Right ventricle myocardium inferior (tissue), 1 donor: ENCODE measurements at places on chromosomes 3 and 15. TPM values are rescaled to one million over a fixed set of nuclear protein-coding genes. Genes with fewer than 3 reads are reported as not detected.

RASGRF1 gene
- total RNA-seq, result not detected

ACTC1 gene
- 15,626 TPM for total RNA-seq

MYLK gene
- 10.1 TPM for total RNA-seq

DNA sequence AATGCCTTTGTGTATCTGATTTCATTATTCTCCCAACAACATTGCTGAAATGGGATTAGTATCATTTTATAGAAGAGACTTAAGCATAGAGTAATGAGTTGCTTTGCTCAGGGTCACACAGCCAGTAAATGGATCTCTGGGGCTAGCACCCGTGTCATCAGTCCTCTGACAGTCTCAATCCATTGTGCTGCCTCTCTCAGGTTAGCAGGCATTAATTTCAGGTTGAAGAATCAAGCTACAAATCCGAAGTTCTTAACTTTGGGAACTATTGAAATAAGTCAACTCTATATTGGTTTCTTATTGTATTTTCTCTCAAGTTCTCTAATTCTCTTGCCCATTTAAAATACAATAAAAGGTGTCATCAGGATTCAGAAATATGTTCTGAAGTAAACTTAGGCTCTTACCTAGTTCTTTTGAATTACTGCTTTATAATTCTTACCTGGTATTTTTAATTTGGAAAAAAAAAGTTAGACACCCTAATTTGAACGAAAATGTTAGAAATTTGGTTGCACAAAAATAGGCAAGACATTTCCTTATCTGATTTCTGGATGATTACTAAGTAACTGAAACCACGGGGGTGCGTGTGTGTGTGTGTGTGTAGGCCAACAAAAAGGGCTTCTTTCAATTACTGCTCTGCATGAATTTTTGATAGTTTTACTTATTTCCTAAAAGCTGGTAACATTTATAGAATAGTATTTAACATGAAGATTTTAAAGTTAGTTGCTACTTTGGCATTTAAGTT lies 189.8 kb downstream of the MBNL1 start:
- no peak for DNase-seq

DPPA2 gene
- total RNA-seq, result not detected

DNA sequence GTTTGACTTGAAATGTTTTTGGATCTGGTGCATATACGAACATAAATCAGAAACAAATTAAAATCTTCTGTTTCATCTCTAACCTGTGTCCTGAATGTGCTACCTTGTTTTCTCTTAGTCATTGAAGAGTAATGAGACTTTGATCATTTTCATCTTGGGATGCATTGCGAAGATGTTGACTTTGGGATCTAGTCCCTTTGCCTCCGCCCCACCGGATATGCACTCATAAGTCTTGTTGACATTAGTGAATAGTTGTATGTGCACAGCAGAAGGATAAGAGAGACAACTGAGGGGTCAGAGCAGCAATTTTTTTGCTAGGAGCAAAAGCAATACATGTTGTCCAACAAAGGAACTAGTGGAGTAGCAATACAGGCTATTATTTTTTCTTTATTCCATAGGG lies 35.9 kb upstream of the SPRED1 start:
- DNase-seq, result no peak

DNA sequence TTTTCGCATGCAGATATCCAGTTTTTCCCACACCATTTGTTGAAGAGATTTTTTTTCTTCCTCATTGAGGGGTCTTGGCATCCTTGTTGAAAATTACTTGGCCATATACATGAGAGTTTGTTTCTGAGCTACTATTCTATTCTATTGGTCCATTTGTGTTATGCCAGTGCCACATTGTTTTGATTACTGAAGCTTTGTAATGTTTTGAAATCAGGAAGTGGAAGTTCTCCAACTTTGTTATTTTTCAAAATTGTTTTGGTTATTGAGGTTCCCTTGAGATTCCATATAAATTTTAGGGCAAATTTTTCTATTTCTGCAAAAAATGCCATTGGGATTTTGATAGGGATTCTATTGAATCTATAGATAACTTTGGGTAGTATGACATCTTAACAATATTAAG lies 130.3 kb upstream of the PFN2 start:
- no peak for DNase-seq

- DNase-seq, result no peak
Observed at GRCh38 chr3:117628823-117629291, 919.3 kb downstream of the TUSC7 start.

SPATA12 gene
- not detected for total RNA-seq

- DNase-seq, result no peak
Observed at GRCh38 chr15:41984622-41985021, 12.3 kb upstream of the EHD4 start.

DNA sequence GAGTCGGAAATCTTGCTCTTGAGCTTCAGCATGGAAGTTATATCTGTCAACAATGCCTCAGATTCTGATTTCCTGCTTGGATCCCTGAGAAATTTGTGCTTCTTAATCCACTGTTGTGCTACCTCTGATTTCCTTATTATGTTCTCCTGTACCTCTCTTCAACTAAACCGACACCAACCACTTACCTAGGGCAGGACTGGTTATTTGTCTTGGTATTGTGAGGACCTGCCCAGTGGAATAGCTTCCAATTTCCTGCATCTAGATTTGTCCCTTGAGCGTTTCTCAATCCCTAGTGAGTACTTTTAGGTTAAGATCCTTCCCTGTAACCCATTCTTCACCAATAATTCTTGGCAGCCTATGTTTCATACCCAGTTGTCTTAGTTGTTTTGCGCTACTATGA lies 720.5 kb upstream of the ZNF385D start:
- no peak for DNase-seq

GRCh38 chr15:41727143-41727542 lies 47.1 kb upstream of the MAPKBP1 start:
- DNase-seq, result no peak
